IPS DF 19.7 (cell line): ENCODE measurements at places on chromosomes 11 and 22.
A peak's percentile ranks its signal among the peaks of the same experiment; 100 is the strongest.

- DNase-seq: no peak
Measured at GRCh38 chr11:87020764-87021365, 16.9 kb upstream of the TMEM135 start.

GRCh38 chr11:111834432-111835163, 36.8 kb downstream of the ALG9 start:
- no peak for DNase-seq

- DNase-seq: no peak
Measured at GRCh38 chr22:35910003-35910769, 118.4 kb downstream of the RBFOX2 start.

- DNase-seq: no peak
Measured at GRCh38 chr22:32717337-32718240, 83.9 kb upstream of the TIMP3 start.

- no peak for DNase-seq
Measured at GRCh38 chr22:26310616-26311015, 118.4 kb upstream of the ASPHD2 start.

DNA sequence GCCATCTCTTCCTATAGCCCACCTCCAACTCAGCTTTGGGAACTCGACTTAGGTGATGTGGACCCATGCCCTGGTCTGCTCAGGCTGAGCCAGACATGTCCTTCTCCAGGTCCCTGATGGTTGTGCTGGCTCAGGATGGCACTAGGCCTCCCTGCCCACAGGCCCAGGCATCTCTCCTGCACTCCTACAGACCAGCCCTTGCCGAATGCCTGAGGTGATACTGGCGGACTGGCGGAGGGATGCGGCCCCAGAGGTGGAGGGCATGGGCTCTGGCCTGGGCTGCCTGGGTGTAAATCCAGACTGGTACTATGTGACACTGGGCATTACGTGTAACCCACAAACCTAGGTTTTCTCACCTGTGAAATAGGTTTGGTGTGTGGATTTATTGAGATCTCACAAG, 352.8 kb downstream of the SHANK2 start:
- no peak for DNase-seq

- DNase-seq: no peak
Measured at GRCh38 chr11:47714554-47715081, 551 bp downstream of the AGBL2 start.

DNA sequence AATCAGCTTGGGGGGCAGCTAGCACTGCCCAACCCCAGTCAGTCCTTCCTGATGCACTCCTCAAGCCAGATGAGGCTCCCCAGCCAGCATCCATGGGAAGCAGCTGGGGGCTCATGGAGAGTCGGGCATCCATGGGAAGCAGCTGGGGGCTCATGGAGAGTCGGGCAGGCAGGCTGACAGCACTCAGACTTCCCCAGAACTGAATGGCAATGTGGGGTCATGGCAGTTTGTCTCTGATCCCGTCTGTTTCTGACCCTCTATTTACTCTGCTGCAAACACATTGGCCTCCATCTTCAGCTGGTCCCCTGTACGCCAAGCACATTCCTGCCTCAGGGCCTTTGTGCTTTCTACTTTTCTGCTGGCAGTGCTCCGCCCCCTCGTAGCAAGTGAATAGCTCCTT, 314.8 kb downstream of the NTM start:
- no peak for DNase-seq

GRCh38 chr11:15327786-15328231, 213.1 kb downstream of the INSC start:
- DNase-seq: peak; percentile 54

DNA sequence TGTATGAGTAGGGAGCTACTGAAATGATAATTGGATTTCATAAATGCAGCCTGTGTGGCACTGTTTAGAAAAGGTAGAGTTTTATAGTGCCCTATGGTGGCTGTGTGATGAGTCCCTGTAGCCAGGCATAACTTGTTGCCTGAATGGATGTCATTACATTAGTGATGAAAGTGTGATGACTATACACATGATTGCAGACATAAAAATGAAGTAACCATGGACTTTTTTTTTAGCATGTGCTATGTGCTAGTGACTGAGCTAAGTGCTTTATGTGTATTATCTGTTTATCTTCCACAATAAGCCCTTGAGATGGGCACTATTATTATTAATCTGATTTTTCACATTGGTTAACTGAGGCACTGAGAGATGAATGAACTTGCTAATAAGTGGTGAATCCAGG, 13.5 kb upstream of the GRAMD1B start:
- DNase-seq: no peak

- no peak for DNase-seq
Measured at GRCh38 chr11:1938343-1939005, 8.7 kb upstream of the MRPL23 start.

DNA sequence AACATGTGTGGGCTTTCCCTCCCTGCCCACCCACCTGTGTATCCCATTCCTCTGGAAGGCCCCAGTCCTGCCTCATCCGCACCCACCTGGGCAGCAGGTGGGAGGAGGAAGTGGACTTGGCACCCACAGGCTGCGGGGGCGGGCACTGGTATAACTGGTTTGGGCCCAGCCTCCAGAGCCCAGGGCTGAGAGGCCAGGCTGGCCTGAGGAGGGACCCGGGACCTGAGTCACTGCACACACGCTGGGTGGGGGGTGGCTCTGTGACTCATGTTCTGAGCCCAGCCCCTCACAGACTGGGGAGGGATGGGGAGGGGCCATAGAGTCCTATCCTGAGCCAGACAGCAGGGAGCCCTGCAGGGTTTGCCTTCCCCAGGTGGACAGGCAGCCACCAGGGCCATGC, 16.7 kb downstream of the PHLDA2 start:
- no peak for DNase-seq

DNA sequence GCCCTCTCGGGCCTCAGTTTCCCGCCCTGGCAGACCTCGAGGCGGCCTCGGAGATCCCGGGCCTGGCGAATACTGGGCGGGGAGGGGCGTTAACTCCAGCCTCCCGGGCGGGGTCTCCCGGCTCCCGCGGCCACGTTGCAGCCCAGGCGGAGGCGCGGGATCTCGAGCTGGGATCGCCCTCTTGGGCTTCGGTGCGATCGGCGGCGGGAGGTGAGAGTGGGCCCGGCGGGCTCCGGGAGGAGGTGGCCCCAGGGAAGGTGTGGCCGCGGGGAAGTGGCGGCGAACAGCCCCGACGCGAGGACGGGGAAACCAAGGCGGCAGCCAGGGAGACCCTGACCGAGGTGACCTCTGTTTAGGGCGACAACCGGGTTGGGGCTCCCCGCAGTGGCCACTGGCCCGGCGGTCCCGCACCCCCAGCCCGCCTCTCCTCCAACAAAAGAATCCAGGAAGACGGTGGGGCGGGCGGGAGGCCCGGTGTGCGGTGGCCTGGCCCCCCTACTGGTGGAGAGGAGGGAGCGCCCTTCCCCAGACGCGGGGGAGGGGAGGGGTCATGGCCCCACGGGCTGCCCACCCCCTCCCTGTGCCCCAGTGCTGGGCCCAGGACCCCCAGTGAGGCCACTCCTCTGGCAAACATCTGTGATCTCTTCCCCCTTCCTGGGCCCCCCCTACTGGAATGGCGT, at the start of gene PHETA2:
Gene PHETA2 (plus strand): TSS at position 117 of the 680 bp plus-strand sequence. CDS start 3,046 bp downstream, outside the sequence.
- no peak for DNase-seq

GRCh38 chr22:42360348-42360747, 71.9 kb downstream of the NFAM1 start:
- no peak for DNase-seq

DNA sequence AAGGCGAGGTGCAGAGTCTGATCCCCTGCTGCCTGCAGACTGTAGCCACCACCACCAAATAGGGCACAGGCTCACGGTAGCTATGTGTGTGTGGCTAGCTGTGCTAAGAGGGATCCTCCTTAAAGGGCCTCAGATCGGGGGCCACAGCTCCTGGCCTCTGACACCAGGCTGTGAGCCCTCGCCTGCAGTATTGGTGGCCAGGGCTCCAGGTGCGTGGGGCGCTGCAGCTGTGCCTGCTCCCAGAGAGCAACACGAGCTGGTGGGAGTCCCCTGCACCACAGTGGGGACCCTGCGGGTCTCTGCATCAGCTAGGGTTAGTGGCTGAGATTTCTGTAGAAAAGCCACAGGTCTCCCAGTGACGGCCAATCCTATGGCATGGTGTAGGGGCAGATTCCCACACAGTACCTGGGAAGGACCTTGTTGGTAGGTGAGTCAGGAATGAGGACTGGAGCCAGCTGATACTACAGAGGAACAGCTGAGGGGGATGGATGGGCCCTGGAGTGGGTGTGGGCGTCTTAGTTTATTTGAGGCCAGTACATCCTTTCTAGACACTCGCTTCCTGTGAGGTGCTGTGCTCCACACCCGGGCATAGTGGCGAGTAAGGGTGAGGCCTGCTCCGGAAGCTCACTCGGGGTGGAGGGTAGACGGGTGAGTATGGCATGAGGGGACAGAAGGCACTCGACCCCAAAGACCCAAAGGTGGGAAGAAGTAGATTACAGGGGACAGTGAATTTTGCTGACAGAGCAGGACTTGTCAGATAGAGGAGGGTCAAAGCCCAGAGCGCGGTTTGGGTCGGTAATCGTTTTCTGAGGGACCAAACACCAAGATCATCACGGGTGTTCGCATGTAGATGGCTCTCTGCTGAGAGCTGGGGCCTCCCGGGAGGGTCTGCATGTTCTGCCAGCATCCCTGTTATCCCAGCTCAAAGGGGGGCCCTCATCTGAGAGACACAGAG, 212.5 kb downstream of the TBC1D22A start:
- DNase-seq: no peak

- DNase-seq: no peak
Measured at GRCh38 chr11:114977651-114978050, 299.3 kb downstream of the NXPE2 start.

- DNase-seq: no peak
Measured at GRCh38 chr11:65560555-65561418, 2.6 kb upstream of the LTBP3 start.

- no peak for DNase-seq
Measured at GRCh38 chr22:46087816-46088277, 62.5 kb upstream of the PPARA start.

GRCh38 chr22:38981005-38981991, 849 bp upstream of the APOBEC3B start:
- DNase-seq: no peak

DNA sequence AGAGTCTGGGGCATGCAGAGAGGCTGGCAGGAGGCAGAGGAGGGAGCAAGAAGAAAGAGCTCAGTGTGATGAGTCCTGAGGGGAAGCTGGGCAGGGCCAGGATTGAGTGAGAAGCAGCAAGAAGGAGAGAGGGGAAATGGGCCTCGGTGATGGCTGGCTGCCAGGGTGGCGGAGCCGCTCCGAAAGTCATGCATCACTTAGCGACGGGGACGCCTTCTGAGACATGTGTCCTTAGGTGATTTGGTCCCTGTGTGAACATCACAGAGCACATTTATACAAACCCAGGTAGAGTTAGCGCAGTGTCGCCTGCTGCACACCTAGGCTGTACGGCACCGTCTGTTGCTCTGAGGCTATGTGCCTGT, 15.1 kb downstream of the TBC1D22A start:
- no peak for DNase-seq

- DNase-seq: no peak
Measured at GRCh38 chr11:64745189-64745520, 1.2 kb upstream of the RASGRP2 start.

DNA sequence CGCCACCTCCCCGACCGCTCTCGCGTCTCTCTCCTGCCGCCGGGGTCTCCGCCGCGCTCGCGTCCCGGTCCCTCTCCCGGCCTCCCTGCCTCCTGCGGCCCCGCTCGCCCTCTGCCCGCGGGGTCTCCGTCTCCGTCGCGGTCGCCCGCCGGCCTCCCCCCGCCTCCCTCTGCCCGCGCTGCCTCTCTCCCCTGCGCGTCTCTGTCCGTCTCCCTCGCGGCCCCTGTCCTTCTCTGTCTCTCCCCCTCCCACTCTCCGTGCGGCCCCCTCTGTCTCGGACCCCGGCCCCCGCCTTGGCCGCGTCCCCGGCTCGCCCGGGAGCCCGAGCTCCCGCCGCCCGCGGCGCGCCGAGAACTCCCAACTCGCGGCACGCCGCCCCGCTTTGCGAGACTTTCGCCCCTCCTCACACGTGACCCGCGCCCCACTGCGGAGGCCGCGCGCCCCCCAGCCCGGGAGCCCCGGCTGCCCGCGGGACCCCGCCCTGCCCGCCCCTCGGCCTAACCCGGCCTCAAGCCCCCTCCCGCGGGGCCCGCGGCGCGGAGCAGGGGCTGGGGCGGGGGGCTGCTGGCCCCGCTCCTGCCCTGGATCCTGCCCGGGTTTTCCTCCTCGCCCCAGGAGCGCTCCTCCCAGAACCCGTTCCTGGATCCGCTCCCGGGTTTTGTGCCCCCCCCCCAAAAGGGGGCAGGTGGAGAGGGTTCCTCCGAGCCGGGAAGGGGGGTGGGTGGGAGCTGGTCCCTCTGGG, 702 bp upstream of the KCNJ4 start:
- DNase-seq: no peak

GRCh38 chr11:96620464-96621044, 230.7 kb downstream of the JRKL start:
- DNase-seq: no peak

GRCh38 chr11:70580036-70580805, 181.9 kb downstream of the CTTN start:
- no peak for DNase-seq
